ENCODE measurements at places on chromosomes 12 and 14.

- no peak for DNase-seq
Observed at GRCh38 chr12:34398366-34398705, 376.0 kb downstream of the ALG10 start.

GRCh38 chr12:28290262-28290661 lies 100.0 kb downstream of the CCDC91 start:
- DNase-seq: peak; percentile 4

- peak; percentile 43 for DNase-seq
Observed at GRCh38 chr12:111438481-111438880, 32.8 kb downstream of the SH2B3 start.

DNA sequence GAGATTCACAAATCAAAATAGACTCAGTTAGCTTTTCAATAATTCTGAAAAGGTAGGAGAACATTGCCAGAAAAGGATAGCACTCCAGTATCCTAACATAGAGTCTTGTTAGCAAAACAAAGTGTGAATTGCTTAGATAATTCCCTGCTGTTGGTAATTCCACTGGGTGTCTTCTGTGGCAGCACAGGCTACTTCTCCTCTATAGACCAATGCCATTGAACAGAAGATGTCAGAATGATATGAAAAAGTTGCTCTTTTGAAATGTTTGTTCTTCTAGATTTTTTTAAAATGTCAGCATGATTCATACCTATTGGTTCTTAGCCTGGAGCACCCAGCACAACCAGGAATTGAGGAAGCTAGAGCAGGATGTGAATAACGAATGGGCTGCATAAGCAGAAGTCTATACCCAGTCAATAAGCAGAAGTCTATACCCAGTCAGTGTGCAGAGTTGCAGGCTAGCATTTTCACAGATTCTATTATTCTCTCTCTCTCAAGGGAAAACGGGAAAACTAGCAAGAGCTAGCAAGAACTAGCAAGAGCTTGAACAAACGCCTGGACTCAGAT lies 112.8 kb downstream of the SYT1 start:
- DNase-seq: no peak

- DNase-seq: peak; percentile 78
Observed at GRCh38 chr12:21416511-21417121, 20.8 kb upstream of the PYROXD1 start.

- no peak for DNase-seq
Observed at GRCh38 chr12:32947206-32948067, 50.9 kb upstream of the PKP2 start.

DNA sequence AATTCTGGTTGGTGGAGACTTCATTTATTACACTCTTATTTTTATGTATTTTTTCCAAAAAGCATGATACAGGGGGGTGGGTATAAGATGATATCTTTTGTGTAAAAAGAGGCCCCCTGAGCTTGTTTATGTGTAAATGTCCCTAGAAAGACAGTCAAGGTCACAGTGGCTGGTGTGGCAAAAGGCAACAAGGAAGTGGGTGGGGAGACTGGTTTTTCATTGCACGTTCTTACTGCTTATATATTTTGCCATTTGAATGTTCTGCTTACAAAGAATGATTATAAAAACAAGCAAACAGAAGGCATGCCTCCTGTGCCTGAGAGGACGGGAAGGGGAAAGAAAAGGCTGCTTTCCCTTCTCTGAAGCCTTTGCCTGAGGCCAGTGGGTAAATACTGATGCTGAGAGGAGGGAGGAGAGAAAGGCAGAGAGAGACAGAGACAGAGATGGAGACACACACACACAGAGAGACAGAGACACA lies 24.1 kb upstream of the ADIPOR2 start:
- DNase-seq: no peak

DNA sequence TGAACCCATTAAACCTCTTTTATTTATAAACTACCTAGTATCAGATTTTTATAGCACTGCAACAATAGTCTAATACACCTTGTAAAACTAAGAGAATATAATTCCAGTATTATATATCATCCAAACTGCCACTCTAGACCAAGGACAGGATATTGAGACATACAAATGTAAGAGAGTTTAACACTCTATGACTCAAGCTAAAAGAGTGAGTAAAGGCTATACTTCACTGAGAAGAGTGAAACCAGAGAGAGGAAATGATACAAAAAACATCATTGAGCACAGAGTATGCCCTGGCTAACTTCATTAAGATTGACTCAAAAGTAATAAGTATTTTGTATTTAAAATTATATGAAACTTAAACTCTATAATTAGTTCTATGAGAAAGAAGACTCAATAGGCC lies 1951.9 kb upstream of the SEL1L start:
- DNase-seq: no peak

- peak; percentile 69 for DNase-seq
Observed at GRCh38 chr14:67820428-67820971, 921 bp downstream of the RAD51B start.

GRCh38 chr14:94132285-94132887 lies 3.0 kb upstream of the IFI27L2 start:
- peak; percentile 72 for DNase-seq

DNA sequence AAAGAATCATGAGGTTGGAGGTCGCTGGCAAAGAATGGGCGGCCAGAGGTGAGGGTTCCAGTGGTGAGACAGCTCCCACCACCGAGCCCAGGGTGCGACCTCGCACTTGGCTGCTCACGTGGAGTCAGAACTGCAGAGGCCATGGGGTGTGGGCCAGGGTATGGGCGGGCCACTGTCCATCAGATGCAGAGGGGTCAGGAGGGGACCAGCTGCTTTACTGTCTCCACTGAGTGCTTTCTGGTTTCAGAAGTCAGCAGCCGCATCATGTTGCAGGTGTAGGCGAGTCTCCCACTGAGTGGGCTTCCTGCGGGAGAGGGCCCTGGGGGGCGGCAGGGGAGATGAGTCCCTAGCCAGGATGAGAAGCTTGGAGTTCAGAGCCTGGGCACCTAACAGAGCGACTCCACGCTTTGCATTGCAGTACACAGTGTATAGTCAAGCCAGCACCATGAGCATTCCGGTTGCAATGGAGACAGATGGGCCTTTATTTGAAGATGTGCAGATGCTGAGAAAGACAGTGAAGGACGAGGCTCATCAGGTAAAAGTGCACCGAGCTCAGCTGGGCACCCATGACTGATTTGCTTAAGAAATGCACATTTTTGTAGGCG lies 46.9 kb upstream of the DYNC1H1 start:
- no peak for DNase-seq

GRCh38 chr12:65825183-65825506 lies 862 bp downstream of the HMGA2 start:
- no peak for DNase-seq

GRCh38 chr14:68866991-68867533 lies 74.2 kb upstream of the ZFP36L1 start:
- DNase-seq: no peak

DNA sequence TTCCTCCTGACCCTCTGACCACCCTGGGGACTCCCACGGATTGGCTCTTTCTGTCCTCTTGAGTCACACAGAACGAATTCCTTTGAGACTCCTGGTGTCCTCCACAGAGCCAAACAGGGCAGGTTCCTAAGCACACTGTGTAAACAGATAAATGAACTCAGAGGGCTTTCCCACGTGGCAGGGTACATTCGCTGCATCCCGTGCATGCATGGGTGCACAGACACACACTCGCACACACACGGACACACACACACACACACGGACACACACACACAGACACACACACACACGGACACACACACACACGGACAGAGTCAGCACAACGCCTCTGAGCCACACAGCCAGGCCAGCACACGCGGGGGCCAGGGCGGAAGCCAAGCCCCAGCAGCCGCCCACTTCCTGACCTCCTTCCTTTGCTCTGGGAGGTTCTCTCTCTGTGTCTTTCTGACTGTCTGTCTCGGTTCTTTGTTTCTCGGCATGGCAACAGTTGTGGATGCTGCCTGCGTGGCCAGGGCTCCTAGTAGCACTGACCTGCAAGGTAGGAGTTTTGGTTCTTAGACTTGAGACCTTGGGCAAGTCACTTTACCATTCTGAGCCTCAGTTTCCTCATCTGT lies 706 bp downstream of the CRACR2A start:
- peak; percentile 59 for DNase-seq

GRCh38 chr14:93959239-93960107 lies 16.9 kb downstream of the ASB2 start:
- peak; percentile 93 for DNase-seq

DNA sequence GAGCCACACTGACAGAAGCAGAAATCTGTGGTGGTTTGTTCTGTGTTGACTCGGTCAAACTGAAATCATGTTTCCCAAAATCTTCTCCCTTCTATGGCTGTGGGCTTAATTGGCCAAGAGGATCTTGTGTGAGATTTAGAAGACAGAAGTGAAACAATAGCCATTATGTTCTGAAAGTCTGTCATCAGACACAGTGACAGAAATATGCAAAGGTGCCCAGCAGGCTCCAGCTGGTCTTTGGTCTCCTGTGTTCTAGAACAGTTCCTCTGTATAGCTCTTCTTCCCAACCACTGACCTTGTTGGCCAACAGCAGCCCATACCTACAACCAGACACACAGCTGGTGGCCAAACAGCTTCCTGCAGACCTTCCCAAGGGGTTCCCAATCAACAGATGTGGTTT lies 25.0 kb upstream of the COCH start:
- no peak for DNase-seq

DNA sequence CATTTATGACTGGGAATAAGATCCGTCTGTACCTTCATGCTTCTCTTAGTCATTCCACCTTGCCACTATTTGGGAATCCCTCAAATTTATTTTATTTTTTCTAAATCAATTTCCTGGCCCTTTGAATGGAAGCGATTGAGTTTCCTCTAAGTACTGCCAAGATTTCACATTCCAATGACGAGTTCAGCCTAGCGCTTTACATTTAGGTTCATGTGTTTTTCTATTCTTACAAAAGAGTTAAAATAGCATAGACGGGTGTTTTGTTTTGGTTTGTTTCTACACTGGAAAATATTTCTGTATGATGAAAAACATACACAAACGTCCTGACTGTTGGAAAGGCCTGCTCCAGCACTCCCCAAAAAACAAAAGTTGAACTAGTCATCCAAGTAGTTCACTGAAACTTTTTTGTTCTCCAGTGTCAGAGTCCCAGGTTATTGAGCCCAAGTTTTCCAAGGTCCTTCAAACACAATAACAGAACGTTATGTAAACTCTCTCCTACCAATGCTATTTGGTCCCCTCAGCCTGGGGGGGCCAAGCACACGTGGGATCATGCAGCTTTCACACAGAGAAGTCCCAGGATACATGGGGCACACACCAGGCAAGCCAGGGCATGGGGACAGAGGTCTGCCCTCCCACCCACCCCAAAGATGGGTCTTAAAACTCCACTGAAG lies 74.8 kb upstream of the FOXN3 start:
- DNase-seq: no peak

DNA sequence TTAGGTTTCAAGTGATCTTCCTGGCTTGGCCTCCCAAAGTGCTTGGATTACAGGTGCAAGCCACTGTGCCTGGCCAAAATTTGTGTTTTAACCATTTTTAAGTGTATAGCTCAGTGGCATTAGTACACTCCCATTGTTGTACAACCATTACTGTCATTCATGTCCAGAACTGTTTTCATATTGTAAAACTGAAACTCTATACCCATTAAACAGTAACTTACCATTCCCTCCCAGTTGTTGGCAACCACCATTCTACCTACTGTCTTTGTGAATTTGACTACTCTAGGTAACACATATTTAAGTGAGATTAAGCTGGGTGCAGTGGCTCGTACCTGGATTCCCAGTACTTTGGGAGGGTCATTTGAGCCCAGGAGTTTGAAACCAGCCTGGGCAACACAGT lies 67.3 kb upstream of the KCNH3 start:
- DNase-seq: no peak

DNA sequence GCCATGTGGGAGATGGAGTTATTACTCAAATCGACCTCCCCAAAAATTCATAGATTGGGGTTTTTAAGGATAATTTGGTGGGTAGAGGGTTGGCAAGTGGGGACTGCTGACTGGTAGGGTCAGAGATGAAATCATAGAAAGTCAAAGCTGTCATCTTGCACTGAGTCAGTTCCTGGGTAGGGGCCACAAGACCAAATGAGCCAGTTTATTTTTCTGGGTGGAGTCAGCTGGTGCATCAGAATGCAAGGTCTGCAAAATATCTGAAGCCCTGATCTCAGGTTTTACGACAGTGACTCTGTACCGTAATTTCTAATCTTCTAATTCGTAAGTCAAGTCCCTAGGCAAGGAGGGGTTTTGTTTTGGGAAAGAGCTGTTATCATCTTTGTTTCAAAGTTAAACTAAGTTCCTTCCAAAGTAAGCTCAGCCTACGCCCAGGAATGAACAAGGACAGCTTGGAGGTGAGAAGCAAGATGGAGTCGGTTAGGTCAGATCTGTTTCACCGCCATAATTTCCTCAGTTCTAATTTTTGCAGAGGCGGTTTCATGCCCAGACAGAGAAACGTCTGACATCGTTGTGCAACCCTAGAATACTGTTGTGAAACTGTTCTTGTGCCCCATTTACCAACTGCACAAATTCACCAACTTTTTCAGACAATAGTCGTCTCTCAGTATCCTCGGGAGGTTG lies 104.5 kb upstream of the SFSWAP start:
- DNase-seq: no peak

DNA sequence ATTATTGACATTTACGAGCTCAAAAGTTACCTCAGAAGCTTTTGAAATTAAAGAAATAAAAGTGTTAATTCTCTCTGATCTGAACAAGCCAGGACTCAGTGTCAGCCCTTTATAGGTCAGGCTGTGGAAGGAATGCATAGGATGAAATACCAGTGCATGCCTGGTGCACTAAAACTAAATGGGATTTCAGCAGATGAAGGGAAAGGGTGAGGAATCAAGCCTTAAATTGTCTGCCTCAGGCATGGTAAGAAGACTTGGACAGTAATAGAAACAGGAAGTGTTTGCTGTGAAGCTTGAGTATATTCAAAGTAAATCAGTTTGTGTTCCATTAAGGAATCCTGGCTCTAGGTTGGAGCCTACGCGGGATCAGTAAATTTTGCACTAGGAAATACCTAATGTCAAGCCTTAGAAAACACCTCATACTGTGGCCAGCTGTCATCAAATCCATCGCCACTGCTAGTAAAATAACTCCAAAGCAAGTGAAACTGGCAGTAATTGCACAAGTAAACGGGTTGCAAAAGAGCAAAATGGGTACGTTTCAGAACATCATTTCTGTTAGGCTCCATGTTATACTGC lies 76.3 kb downstream of the PDE3A start:
- peak; percentile 59 for DNase-seq

GRCh38 chr14:67986131-67986841 lies 166.7 kb downstream of the RAD51B start:
- DNase-seq: peak; percentile 64

DNA sequence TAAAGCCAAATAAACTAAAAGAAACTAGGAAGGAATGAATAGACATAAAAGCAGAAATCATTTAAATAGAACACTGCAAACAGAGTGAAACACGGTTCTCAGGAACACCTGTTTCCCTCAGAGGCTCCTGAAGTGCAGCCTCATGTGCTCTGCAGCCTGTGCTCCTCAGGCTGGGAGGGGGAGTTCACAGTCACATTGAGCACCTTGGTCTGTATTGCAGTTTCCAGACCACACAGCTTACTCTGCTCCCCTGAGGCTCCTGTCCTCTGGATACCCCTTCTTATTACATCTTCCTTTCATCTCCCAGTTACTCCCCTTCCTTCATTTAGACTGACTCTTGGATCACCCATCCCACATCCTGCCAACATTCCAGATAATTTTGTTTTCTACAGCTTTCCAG lies 49.7 kb upstream of the DCD start:
- no peak for DNase-seq

Measured in EH (cell line).